ENCODE measurements at places on chromosomes 5 and 9. TPM values are rescaled to one million over a fixed set of nuclear protein-coding genes. Genes with fewer than 3 reads are reported as not detected.
A peak's percentile ranks its signal among the peaks of the same experiment; 100 is the strongest.

PCDHGA10 gene
- total RNA-seq, result 11.9 TPM

PALM2AKAP2 gene
- total RNA-seq, result 9.0 TPM

OTP gene
- total RNA-seq, result not detected

TPPP gene
- total RNA-seq, result 1.7 TPM

DNA sequence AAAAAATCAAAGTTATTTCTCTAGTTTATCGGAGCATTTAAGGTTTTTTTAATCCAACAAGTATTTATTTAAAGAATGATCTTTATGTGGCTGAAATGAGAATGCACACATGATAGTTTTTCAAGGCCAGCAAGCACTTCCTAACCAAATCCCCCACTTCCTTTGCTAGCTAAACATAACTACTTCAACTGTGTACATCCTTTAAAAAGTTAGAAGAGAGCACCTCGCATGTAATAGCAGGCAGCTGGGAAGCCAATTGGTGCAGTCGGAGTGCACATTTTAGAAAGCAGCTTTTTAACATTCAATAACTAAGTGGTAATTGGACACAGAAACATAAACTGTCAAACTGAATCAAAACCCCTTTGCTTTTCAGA lies 245.7 kb downstream of the BNC2 start:
- DNase-seq, result no peak
- no peaks in the 10 kb centered on the region for H3K36me3 ChIP-seq
- no peak overlapping the region for H3K4me3 ChIP-seq
- peaks cover 51% of the 10 kb centered on the region for H3K4me1 ChIP-seq
- H3K27me3 ChIP-seq, result no peaks in the 10 kb centered on the region

DNA sequence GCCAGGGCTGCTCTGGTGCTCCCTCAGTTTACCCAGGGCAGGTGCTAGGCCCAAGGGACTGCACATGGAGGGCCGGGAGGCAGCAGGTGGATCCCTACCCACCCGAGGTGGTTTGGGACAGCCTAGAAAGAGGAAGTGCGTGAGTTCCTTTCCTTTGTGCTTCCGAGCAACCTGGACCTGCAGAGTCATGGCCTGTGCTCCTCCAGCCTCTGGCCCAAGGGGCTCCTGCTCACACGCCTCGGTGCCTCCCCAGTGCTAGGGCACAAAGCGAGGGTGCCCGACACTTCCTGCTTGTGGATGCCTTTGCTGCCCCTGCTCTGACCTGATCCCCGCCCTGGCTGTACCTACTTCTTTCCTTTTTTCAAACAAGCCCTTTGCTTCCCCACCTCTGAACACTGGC lies 79.3 kb downstream of the RXRA start:
- H3K4me3 ChIP-seq, result no peak overlapping the region
- H3K4me1 ChIP-seq, result peaks cover 85% of the 10 kb centered on the region
- H3K27me3 ChIP-seq, result no peaks in the 10 kb centered on the region
- H3K36me3 ChIP-seq, result no peaks in the 10 kb centered on the region
- no peak for DNase-seq

DNA sequence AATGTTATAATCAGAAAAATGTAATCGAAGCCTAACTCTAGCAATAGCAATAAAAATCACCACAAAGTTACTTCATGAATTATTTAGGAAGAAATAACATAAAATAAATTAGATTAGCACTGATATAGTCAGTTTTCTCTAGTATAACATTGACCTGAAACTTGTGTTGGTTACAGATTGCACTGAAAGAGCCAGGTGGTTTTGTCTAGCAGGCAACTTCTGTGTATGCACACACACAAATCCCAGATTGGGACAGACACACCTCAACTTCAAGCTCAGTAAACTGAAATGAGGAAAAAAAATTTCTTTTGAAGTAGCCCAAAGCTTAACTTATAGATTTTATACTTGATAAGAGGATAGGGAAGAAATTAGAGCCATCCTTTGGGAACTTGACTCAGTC lies 129.3 kb downstream of the EFNA5 start:
- peaks cover 41% of the 10 kb centered on the region for H3K4me1 ChIP-seq
- DNase-seq, result no peak
- no peaks in the 10 kb centered on the region for H3K27me3 ChIP-seq
- no peaks in the 10 kb centered on the region for H3K36me3 ChIP-seq
- H3K27ac ChIP-seq, result no peak overlapping the region

- peak overlapping the region; percentile 54 for H3K4me3 ChIP-seq
- H3K27me3 ChIP-seq, result no peaks in the 10 kb centered on the region
- DNase-seq, result no peak
- peak overlapping the region; percentile 88 for H3K27ac ChIP-seq
- no peaks in the 10 kb centered on the region for H3K36me3 ChIP-seq
- H3K4me1 ChIP-seq, result peaks cover 4% of the 10 kb centered on the region
These were observed 666 bp upstream of the TLR4 start for GRCh38 chr9:117703537-117703936.

DNA sequence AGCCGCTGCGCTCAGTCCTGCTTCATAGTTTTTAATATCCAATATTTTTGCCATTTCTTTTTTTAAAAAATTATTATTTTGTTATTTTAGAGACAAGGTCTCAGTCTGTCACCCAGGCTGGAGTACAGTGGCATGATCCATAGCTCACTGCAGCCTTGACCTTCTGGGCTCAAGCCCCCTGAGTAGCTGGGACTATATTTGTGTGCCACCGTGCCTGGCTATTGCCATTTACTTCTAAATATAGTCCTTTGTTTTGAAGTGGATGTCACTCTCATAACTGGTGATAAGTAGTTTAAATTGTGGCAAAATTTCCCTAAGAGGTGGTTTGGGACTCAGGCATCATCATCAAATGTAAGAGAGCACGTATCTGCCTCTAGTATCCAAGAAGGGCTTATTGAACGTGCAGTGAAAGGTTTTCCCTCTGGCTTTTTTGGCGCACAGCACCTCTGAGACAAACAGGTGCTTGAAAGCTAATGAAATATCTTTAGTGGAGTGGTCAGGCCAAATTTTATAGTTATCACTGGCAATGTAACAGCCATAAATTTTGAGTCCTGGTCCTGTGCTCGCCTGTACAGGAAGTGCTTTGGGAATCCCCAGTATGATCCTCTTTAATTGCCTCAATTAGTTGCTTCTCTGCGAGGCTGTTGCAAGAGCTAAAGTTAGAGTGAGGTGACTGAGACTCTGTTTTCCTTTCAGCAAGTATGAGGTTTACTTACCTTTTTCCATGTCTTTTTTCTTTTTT lies 14.8 kb downstream of the STXBP1 start:
- peaks cover 7% of the 10 kb centered on the region for H3K36me3 ChIP-seq
- no peak for DNase-seq
- H3K27me3 ChIP-seq, result no peaks in the 10 kb centered on the region
- H3K4me1 ChIP-seq, result no peaks in the 10 kb centered on the region

All from tibial nerve (tissue), 4 donors.